ENCODE measurements at places on chromosomes 6 and 20. TPM values are rescaled to one million over a fixed set of nuclear protein-coding genes. Genes with fewer than 3 reads are reported as not detected.

DNA sequence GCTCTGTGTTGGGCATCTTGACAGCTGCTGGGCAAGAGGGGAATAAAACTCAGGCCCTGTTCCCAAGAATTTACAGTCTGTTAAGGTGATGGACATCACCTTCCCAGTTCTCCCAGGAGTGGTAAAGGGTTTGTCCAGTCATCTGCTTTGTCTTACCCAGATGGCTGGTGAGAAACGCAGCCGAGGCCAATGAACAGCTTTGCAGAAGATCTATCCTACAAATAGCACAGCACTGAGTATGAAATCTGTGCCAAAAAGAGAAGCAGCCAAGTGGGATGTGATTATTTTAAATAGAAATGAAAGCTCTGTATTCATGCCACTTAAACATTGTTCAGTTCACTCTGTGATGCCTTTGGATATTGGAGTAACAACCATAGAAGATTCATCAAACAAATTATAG is 132.7 kb upstream of the SLC22A16 start:
- no peak for DNase-seq

DNA sequence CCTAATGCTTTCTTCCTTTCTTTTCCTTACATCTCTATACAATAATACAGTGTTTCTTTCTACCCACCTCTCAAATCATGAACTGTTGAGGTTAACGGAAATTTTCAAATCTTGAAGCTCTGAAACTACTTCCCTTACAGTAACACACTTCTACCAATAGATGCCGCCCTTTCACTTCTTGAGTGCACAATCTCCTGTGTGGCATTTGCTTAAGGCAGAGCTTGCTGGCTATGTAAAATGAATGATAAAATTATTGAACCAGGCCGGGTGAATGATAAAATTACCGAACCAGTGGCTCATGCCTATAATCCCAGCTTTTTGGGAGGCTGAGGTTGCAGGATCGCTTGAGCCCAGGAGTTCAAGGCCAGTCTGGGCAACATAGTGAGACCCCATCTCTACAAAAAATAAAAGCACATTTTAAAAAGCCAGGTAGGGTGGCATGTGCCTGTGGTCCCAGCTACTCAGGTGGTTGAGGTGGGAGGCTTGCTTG is 56.8 kb downstream of the KCNS1 start:
- peak; percentile 83 for DNase-seq

Gene MCHR2
- not detected for total RNA-seq

DNA sequence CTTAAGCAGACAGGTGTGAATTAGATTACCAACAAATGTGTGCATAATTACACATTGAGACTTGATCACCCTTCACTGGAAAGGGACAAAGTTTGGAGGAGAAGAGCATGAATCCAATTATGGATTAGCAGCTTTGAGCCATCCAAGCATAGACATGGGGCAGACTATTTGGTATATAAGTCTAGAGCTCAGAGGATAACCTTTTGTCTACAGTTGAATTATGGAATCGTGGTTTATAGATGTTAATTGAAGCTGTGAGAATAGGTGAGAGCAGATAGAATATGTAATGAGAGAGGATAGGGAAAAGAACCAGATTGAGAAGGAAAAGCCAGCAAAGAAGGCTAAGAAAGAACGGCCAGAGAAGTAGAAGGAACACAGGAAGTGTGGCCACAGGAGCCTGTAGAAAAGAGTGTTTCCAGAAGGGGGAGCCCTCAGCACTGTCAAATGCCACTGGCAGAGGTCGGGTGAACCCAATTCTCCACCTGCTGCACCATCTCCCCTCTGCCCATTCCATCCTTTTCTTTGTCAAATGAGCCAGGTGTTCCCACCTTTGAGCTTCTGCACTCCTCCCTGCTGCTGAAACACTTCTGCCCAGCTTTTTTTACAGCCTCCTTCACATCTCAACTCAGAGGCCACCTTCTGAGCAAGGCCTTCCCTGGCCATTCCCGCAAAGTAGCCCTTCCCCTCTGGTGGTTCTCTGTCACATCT is 7.3 kb downstream of the DNTTIP1 start:
- DNase-seq, result peak; percentile 72

DNA sequence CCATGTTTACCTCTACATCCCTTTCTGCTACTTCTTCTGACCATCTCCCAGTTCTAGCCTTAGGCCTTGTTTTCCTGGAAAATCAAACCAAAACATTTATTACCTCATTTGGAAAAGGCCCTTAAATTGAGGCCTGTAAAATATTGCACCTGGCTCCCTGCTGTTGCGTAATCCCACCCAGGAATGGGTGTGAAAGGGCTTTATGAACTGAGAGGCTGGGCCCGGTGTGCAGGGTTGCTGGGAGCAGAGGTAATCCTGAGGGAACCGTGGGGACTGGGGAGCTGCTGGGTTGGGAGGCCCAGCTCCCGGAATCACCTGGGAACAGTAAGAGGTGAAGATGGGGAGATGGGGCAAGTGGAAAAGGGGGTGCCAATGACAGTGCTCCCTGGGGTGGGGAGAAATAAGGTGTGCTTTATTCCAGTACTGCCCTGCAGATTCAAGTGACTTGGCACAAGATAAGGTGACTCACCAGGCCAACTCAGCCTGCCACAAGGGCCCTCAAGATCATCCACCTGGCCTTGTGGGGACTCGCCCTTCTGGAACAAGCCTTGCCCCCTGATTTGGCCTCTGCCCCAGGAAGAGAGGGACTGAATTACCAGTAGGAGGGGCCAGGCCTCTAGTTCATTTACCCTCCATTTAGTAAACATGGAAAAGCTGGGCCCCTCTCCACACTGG is 44.2 kb downstream of the KCNK5 start:
- DNase-seq, result no peak

Gene PRDM1
- total RNA-seq, result 3.3 TPM

- no peak for DNase-seq
These were observed 927 bp downstream of the IL20RA start for GRCh38 chr6:137043710-137044365.

DNA sequence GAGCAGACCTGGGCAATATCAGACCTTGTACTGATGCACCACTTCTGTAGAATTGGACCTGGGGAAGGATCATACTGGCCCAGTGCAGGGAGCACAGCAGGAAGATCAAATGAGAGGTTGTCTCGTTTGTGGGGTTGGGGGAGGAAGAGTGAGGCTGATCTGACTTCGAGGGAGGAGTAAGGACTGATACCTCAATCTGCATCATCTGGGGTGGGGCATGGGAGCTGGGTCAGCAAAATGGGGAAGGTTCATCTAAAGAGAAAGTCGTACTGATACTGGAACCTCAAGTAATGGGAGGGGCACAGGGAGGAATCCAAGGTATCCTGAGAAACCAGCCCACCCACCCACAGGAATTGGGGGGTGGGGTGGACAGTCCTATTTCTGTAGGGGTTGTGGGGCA is 3.7 kb downstream of the RNF39 start:
- no peak for DNase-seq

GRCh38 chr6:25959890-25960536 is 2.6 kb upstream of the TRIM38 start:
- peak; percentile 28 for DNase-seq

GRCh38 chr20:6420336-6420735 is 297.5 kb upstream of the FERMT1 start:
- no peak for DNase-seq

DNA sequence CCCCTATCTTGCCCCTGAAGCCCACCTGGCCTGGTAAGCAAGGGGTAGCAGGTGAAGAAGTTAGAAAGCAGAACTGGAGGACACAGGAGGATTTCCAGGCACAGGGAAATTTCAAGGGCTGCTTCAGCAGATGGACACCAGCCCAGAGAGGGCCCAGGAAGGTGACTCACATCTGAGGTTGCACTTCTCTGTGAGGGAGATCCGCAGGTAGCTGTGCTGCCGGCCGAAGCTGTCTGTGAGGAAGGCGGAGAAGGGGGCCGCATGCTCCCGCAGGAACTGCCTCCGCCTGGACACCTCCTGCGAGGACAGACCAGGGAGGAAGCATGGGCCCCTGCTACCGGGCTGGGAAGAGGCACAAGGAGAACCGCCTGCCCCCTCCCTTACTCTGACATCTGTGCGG is 7.1 kb downstream of the MOCS1 start:
- DNase-seq, result no peak

DNA sequence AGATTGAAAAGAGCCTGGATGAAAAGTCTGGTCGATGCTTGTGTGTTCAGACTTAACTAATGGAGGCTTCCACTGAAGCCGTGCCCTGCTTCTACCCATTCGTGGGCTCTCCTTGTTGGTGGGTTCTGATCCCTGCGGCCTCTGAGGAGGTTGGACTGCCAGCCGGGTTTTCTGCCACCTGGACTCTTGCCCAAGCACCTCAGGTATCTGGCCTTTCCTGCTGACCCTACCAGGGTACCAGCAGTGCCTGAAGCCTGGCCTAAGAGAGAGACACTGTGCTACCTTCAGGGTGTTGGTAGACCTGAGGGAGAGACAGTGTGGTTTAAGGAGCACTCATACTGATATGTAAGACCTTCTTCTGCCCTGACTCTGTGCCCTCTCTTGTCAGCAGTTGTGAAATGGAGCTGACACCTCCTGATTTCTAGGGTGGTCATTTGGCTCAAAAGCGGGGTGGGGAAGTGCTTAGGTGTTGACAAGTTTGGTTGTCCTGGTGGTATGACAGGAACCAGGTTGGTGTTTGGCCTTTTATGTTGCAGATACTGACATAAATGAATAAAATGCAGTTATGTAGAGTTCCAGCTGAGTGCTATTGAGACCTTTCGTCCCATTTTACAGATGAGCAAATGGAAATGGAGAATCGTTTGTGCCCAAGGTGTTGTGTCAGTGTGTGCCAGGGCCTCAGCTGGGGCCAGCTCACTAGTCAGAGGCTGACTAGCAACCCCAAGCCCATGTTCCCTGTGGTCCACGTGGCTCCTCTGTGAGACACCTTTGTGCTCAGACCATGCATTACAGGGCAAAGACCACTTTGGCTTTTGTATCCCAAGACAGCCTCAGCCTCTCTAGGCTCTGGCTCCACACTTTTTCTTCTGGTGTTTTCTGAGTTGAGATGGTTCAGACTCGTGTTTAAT is 3.1 kb downstream of the PLCG1 start:
- no peak for DNase-seq

Gene EYA2
- not detected for total RNA-seq

- DNase-seq, result no peak
These were observed 234.2 kb upstream of the SULF2 start for GRCh38 chr20:48019496-48019895.

- DNase-seq, result no peak
These were observed 582.9 kb upstream of the EYS start for GRCh38 chr6:66289889-66290288.

DNA sequence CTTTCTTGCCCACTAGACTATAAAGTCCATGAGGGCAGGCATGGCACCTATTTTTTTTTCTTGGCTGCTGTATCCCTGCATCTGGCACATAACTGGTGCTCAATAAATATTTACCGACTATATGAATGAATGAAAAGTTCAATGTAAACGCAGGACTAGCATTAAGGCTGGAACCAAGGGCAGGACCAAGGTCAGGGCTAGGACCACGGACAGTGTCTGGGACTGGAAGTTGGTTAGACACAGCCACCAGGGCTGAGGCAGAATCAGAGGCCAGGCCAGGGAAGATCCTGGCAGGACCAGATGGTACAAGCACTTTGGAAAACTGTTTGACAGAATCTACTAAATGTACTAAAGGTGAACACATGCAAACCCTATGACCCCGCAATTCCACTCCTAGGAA is 3.7 kb downstream of the TNXB start:
- DNase-seq, result no peak

- no peak for DNase-seq
These were observed 203.6 kb downstream of the MEI4 start for GRCh38 chr6:77856391-77856790.

Gene TFAP2C
- not detected for total RNA-seq

DNA sequence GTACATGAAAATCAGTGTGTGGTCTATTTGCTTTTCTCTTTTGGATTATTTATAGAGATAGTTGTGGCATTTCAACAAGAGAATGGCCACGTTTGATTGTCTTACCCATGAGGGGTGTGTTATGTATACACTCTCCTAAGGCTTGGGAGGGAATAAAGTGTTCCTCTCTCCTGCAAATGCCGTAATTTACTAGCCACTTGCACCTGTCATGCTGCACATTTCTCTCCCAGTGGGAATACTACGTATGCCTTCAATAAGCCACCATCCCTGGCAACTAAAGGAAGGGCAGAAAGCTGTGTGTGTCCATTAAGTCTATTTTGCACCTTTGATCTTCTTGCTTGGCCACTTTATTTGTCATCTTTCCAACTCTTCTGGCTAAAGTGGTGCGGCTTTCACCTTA is 541.2 kb downstream of the QKI start:
- DNase-seq, result no peak

DNA sequence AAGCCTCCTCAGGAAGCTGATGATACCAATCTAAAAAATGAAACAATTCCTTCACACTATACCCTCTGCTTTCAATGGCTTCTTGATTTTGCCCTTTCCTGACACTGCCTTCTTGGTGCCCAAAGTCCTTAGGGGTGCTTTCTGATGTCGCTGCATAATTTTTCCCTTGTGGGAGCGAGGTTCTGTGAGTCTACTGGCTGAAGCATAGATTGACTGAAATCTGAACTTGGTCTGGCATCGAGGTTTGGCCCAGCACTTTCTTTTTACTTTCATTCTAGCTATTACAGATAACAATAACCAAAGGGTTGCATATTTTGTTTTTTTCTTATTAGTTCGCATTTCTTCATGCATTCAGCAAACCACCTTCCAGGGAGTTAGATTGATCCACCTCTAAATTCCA is 65.8 kb downstream of the E2F3 start:
- no peak for DNase-seq

- DNase-seq, result peak; percentile 26
These were observed 139.5 kb downstream of the BCAS1 start for GRCh38 chr20:53930651-53931504.

Gene POM121L2
- total RNA-seq, result not detected

GRCh38 chr6:158808941-158809678 is 10.1 kb downstream of the EZR start:
- peak; percentile 97 for DNase-seq

Gene SMLR1
- not detected for total RNA-seq

DNA sequence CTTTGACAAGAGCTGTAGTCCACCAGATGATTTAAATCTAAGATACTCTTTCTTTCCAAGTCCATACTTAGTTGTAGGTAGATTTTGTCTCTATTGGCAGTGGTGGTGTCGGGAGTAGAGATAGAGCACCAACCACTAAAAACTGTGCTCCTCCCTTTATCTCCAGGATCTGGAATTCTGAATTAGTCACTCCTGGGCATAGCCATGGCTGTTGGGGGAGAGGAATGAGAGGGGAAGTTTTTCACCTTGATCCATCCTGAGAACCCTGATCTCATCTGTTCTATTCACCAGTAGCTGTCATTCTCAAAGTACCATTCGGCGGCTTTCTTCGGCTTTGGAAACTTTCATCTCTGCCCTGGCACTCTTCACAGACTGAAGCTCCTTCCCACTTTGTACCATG is 35.6 kb upstream of the NKX2-4 start:
- DNase-seq, result no peak

Gene RAET1G
- total RNA-seq, result not detected

Gene COX4I2
- total RNA-seq, result not detected

DNA sequence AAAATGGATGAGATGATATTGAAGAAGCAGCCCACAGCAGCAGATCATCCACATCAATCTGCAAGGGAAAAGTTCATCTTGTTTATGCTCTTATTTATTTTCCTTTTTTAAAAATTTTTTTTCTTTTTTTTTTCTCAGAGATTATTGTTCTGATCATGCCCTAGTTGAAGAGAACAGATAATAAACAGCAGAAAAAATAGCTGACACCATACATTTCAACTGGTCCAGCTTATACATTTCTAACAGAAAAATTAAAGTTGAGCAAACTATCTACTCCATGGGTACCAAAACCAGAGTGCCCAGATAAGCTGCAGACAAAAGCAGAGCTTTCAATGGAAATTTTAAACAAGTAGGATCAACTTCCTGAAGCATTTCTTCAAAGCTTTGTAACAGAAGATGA is 9.3 kb downstream of the KIAA0319 start:
- DNase-seq, result no peak
